ENCODE measurements at places on chromosomes 13 and 19. TPM values are rescaled to one million over a fixed set of nuclear protein-coding genes. Genes with fewer than 3 reads are reported as not detected.

GRCh38 chr19:42281146-42281826 is 12.2 kb downstream of the CIC start:
- peaks cover 82% of the 10 kb centered on the region for H3K4me1 ChIP-seq
- no peaks in the 10 kb centered on the region for H3K27me3 ChIP-seq
- peak overlapping the region; percentile 98 for H3K27ac ChIP-seq
- DNase-seq, result peak; percentile 73

DNA sequence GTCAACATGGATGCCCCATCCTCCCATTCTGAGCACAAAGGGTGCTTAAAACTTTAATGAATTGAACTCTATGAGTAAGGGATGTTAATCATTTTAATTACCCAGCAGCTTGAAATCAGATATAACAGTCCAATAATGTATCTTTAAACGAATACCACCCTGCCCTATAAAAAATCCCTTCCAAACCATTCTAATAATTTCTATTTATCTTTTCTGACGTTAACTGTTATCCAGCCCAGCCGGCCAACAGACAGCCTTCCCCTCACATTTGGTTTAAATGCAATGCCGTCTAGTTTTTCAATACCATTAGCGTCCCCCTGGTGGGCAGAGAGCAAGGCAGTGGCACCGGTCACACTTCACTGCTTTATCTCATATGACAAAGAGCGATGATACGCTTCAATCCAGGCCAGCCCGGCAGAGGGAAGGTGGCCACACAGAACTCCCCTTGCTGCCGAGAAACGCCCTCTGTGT is 402.2 kb upstream of the ZNF507 start:
- H3K4me1 ChIP-seq, result no peaks in the 10 kb centered on the region
- DNase-seq, result no peak
- H3K27me3 ChIP-seq, result no peaks in the 10 kb centered on the region
- no peaks in the 10 kb centered on the region for H3K36me3 ChIP-seq

DNA sequence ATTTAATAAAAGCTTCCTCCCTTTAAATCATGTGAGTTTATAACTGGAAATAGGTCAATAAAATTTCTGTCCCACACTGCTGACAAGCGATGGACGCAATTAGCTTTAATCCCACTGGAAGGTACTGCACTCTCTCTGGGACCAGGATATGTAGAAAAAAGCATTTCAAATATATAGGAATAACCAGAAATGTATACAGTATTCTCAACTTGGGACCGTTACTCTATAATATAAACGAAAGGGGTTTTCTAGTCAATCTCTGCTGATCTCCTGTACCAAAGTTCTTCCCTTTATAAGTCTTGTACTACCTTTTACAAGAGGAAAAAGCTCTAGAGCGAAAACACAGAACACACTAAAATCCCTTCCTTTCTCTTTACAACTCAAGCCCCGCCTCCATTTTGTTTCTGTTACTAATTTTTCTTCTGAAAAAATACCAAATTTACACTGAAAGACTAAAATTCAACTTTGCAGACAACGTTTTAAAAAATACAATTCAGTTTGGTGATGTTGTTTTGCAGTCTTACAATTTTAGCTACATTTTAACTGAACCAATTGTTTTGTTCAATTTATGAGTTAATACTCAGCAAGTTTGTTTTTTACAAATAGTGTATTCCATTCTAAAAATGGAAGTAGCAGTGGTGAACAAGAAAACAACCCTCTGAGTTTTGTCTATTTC is 1.7 kb upstream of the USPL1 start:
- peak overlapping the region; percentile 100 for H3K27ac ChIP-seq
- DNase-seq, result no peak
- H3K36me3 ChIP-seq, result no peaks in the 10 kb centered on the region
- H3K4me1 ChIP-seq, result peaks cover 36% of the 10 kb centered on the region

- peaks cover 18% of the 10 kb centered on the region for H3K27me3 ChIP-seq
- no peaks in the 10 kb centered on the region for H3K36me3 ChIP-seq
- H3K27ac ChIP-seq, result no peak overlapping the region
Observed at GRCh38 chr19:16025108-16026101, 50.9 kb upstream of the TPM4 start.

DNA sequence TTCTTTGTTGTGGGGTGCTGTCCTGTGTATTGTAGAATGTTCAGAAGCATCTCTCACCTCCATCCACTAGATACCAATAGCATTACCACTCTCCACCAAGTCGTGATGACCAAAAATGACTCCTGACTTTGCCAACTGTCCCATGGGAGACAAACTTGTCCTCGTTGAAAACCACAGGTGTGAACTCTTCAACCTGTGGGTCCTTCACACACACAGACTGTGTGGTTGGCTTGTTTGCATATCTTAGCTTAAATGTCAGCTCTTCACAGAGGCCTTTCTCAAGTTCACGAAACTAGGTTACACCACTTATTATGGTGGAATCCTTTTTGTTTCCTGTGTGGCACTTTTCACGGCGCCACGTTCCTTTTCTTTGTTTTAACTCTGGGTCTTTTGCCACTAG is 6.8 kb downstream of the GPC5 start:
- no peak for DNase-seq
- H3K4me3 ChIP-seq, result no peak overlapping the region
- H3K27me3 ChIP-seq, result peaks cover 16% of the 10 kb centered on the region
- H3K36me3 ChIP-seq, result no peaks in the 10 kb centered on the region
- H3K27ac ChIP-seq, result no peak overlapping the region

DNA sequence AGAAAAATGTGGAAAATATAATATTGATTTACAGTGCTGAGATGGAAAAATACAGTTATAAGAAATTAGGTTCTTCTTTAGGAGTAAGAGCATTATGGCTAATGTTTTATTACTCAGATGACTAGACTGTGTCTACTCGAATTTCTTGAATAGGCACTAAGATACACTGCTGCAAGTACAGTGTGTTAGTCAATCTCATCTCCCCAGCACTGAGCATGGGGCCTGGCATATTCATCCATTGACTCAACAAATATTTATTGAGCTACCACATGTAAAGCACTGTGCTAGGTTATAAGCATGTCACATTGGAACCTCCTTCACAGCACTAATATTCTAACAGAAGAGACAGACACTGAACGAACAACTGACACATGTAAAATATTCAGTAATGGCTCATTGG is 242.5 kb upstream of the GPC6 start:
- H3K36me3 ChIP-seq, result no peaks in the 10 kb centered on the region
- no peak overlapping the region for H3K27ac ChIP-seq
- H3K4me3 ChIP-seq, result no peak overlapping the region
- DNase-seq, result no peak

DNA sequence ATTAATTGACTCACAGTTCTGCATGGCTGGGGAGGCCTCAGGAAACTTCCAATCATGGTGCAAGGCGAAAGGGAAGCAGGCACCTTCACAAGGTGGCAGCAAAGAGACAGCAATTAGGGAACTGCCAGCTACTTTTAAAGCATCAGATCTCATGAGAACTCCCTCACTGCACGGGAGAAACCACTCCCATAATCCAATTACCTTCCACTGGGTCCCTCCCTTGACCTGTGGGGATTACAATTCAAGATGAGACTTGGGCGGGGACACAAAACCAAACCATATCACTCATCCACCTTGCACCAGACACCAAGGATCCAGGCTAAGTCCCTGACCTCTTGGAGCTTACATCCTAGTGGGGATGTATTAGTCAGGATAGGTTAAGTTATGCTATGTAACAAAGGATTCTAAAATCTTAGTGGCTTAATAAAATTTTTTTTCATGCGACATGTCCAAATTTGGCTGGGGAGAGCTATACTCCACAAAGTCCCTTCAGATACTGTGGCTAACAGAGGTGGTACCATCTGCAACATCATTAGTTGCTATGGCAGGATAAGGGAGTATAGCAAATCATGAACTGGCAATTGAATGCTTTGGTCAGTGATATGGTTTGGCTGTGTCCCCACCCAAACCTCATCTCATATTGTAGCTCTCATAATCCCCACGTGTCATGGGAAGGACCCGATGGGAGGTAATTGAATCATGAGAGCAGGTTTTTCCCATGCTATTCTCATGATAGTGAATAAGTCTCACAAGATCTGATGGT is 8.3 kb upstream of the FAM187B start:
- DNase-seq, result no peak

DNA sequence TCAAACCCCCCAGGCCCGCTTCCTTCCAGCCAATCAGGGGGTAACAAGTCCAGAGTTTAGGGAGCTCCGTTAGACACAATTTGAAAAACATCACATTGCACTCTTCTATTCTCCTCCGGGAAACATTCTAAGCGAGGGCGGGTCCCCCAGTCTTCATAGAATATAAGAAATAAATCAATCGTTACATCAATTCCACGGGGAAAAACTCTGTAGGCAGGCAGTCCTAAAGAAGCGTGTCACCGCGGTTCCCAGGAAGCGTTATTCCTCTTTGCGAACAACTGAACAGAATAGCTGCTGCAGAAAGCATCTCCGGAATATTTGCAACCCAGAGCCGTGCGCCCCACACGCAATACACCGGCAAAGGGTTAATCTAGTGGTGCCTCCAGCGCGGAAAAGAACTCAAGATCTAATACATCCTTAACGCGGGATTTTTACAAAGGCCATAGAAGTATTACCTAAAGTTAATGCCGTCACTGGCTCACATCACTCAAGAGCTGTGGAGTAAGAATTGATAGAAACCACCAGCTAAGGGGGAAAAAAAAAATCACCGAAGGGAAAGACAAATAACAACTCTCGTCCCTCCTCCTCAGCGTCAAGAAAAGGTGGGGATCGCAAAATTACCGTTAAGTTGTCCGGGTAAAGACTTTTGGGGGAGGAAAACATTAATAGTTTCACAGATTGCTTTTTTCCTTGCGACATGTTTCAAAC is 65.1 kb downstream of the KCNRG start:
- no peak for DNase-seq
- H3K36me3 ChIP-seq, result no peaks in the 10 kb centered on the region
- no peaks in the 10 kb centered on the region for H3K27me3 ChIP-seq
- peak overlapping the region; percentile 91 for H3K27ac ChIP-seq

GRCh38 chr13:30998136-30999088 is 66.0 kb downstream of the TEX26 start:
- no peak for DNase-seq
- H3K4me3 ChIP-seq, result no peak overlapping the region
- H3K4me1 ChIP-seq, result no peaks in the 10 kb centered on the region
- H3K36me3 ChIP-seq, result no peaks in the 10 kb centered on the region

DNA sequence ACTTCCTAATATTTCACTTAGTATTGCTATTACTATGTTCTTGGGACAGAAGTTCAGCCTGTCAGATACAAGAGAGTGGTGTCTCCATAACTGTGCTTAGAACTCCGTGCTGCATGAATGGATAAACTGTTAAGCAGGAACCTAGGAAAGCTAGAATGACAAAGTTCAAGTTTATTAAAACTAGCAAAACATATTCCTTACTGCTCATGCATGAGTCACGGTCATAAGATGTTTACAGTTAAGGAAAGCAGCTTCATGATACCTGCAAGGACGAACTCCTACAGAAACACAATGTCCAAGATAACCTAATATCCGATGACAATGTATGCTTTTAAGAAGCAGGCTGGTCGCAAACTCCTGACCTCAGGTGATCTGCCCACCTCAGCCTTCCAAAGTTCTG is 6.0 kb upstream of the ZNF765 start:
- H3K4me1 ChIP-seq, result no peaks in the 10 kb centered on the region
- H3K4me3 ChIP-seq, result no peak overlapping the region
- H3K27ac ChIP-seq, result no peak overlapping the region
- no peaks in the 10 kb centered on the region for H3K36me3 ChIP-seq
- no peaks in the 10 kb centered on the region for H3K27me3 ChIP-seq

- H3K36me3 ChIP-seq, result peaks cover 42% of the 10 kb centered on the region
- DNase-seq, result no peak
- no peaks in the 10 kb centered on the region for H3K27me3 ChIP-seq
- H3K4me3 ChIP-seq, result no peak within 1 kb of the TSS
Observed at GRCh38 chr19:38877781-38878574, at the start of gene RINL. Gene RINL (minus strand): TSS chr19:38878275. CDS start chr19:38876742, 1,533 bp downstream.

- peak; percentile 24 for DNase-seq
- no peak overlapping the region for H3K27ac ChIP-seq
- H3K4me3 ChIP-seq, result peak overlapping the region; percentile 38
- H3K36me3 ChIP-seq, result no peaks in the 10 kb centered on the region
- peaks cover 13% of the 10 kb centered on the region for H3K27me3 ChIP-seq
Observed at GRCh38 chr13:30908416-30908980, 2.4 kb downstream of the MEDAG start.

- no peak overlapping the region for H3K27ac ChIP-seq
- peaks cover 33% of the 10 kb centered on the region for H3K27me3 ChIP-seq
- no peaks in the 10 kb centered on the region for H3K36me3 ChIP-seq
- H3K4me1 ChIP-seq, result no peaks in the 10 kb centered on the region
- no peak for DNase-seq
Observed at GRCh38 chr19:29308977-29309590, 96.1 kb upstream of the UQCRFS1 start.

GRCh38 chr19:14004619-14005348 is 1.3 kb downstream of the RFX1 start:
- H3K27me3 ChIP-seq, result no peaks in the 10 kb centered on the region
- peak; percentile 74 for DNase-seq
- no peak overlapping the region for H3K4me3 ChIP-seq
- peak overlapping the region; percentile 99 for H3K27ac ChIP-seq
- peaks cover 29% of the 10 kb centered on the region for H3K4me1 ChIP-seq

- no peak for DNase-seq
- H3K4me3 ChIP-seq, result no peak overlapping the region
- H3K4me1 ChIP-seq, result peaks cover 7% of the 10 kb centered on the region
- no peak overlapping the region for H3K27ac ChIP-seq
- H3K27me3 ChIP-seq, result peaks cover 11% of the 10 kb centered on the region
Observed at GRCh38 chr13:106797081-106797640, 229.2 kb upstream of the ARGLU1 start.

The MAN2B1 gene
- total RNA-seq, result 20.8 TPM

The OLFM2 gene
- 0.92 TPM for total RNA-seq

The APOC1 gene
- 1.4 TPM for total RNA-seq

The LIPE gene
- total RNA-seq, result 55.6 TPM

The ZNF416 gene
- 5.7 TPM for total RNA-seq

Measured in heart right ventricle (tissue), 16 donors.